Right kidney (tissue), 9 donors: ENCODE measurements at places on chromosomes 1 and 21.

DNA sequence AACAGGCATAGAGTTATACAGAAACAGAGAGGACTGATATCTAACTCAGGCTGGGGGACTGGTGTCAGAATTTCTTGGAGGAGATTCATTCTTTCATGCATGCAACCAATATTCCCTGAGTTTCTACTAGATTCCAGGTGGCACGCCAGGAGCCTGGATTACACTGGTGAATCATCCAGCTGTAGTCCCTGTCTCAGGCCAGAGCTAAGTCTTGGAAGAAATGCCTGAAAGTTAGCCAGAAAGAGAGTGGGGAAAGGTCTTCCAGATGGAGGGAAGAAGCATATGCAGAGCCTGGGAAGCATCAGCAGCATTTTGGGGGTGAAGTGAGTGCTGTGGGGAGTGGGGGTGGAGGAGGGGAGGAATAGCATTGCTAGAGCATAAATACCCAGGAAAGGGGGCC, 239.1 kb downstream of the OMA1 start:
- DNase-seq = no peak

GRCh38 chr1:89280766-89281165, 8.1 kb upstream of the GBP5 start:
- no peak for DNase-seq

DNA sequence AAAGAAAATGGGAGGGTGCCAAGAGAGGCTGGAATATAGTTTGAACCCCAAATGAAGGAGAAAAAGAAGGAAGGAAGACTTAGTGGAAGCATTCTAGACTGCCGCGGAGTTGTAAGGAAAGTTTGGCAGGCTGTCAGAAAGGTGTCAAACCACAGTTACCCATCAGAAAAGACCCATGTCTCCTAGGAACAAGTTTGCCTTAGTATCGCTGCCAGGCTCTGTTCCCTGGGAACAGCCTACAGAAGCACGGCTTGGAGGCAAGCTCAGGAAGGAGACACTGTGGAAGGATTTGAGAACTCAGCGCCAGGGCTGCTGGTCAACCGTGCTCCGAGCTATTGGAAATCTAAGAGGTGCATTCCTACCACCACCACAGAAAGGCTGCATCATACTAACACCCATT, 197.4 kb downstream of the RRAGC start:
- DNase-seq = no peak

DNA sequence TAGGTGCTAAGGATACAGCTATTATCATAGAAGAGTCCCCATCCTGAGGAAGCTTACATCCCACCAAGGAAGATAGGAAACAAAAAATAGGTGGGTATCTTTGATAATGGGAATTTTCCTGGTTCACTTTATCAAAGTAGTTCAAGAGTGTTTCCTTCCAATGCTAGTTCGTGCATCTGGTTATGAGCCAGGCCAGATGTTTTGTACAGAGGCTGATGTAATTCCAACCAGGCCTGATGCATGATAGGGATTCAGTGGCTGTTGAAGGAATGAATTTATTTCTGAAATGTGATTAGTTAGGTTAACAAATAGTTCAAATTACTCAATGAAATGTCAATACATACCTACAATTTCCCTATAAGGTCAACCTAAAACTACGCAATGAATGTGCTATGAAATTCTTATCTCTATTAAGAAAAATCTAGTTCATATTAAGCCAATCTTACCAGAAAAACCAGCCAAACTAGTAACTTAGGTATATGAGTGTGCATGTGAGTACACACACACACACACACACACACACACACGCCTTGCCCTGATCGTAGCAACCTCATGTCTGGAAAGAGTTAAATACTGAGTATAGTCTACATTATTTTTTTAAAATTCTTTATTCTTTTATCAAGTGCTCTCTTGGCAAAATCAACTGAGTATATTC, 9.5 kb upstream of the ZBTB18 start:
- DNase-seq = no peak

DNA sequence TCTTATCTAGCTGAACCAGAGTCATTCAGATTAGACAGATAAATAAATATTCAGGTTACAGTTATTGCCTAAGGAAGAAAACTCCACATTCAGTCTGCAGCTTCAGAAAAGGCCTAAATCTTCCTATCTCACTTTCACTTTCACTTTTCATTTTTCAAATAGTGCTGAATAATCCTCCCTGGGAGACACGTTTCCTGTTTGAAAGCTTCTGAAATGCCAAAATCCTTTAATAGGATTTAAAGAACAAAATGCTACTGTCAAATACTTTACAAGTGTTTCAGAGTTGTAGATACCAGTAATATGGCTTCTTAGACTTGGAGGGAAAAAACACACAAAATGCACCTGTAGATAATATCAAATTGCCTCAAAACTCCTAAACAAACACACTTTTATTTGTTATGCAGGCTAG, 3.9 kb downstream of the PSMB2 start:
- DNase-seq = no peak

- DNase-seq = no peak
These were observed 229.7 kb downstream of the C1orf94 start for GRCh38 chr1:34406377-34406776.

- no peak for DNase-seq
These were observed 50.4 kb upstream of the RC3H1 start for GRCh38 chr1:174072581-174072980.

DNA sequence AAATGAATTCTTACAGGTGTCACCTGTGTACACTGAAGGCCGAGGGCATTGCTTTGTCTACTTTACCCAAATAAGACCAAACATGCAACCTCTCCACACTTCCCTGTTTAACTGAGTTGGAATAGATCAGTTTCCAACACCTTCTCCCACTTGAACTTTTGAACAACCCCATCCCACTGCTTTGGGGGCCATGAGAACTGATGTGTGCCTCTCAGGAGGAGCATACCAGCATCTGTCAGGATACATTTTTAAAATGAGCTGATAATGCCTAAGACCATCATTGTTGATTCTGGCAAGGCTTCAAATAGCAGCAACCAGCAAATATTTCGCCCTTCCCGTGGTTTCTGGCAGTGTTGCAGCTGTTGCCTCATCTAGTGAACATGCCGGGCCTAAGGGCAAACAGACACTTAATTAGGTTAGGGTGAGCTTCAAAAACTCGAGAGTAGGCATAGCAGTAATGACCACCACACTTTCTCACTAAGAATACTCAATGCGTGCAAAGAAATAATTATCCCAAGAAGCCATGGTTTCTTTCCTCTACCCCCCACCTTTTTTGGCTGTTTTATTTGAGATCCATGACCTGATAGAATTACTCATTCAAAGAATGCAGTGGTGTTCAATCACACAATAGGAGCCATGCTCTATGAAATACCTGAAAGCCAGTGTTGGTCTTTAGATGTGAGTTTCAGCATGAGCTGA, 63.7 kb downstream of the MAP10 start:
- no peak for DNase-seq

DNA sequence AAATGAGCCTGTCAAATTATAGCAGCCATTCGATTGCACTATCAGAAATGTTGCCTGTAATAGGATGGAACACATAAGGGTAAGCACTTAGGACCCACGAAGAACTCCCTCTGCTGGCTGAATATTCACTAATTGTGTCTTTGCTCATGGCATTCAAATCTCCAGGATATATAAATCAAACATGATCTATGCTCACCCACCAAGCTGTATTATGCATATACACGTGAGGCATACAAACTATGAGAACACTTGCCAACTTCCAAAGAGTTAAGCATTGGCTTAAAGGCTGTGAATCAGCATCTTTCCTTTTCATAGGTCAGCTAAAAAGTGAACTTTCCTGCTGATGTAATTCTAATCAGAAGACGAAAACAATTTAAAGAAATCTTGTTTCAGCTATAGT, 34.5 kb downstream of the TMPRSS15 start:
- DNase-seq = no peak

- DNase-seq = no peak
These were observed 65.2 kb downstream of the PLPPR5 start for GRCh38 chr1:98939471-98939870.

DNA sequence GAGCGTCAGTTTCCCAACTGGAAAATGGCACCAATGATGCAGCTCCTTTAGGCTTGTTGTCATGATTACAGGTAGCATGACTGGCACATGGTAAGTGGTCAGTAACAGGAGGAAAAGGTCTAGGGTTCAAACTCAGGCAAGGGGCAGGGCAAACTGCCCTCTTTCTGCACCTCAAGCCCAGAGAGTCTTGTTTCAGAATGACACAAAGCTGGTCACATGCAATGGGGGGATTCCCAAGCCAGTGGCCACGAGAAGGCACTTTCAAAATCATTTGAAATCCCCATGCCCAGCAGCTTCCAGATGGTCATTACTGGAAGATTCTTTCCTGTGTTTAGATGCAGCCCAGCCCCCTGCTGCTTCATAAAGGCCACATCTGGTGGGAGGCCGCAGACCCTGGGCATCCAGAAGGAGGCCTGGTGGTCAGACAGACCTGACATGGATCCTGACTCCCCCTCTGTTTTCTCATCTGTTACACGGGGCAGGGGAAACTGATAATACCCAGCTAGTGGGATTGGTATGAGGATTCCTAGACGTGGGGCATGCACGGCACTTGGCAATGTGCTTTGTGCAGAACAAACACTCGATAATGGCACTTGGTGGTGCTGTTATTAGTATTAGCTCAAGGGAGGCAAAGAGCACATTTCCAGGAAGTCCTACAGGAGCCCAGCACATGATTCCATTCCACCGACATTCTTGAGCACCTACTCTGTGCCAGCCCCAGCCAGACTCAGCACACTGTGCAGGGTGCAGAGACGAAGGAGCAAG, 6.9 kb upstream of the PLA2G2D start:
- no peak for DNase-seq

DNA sequence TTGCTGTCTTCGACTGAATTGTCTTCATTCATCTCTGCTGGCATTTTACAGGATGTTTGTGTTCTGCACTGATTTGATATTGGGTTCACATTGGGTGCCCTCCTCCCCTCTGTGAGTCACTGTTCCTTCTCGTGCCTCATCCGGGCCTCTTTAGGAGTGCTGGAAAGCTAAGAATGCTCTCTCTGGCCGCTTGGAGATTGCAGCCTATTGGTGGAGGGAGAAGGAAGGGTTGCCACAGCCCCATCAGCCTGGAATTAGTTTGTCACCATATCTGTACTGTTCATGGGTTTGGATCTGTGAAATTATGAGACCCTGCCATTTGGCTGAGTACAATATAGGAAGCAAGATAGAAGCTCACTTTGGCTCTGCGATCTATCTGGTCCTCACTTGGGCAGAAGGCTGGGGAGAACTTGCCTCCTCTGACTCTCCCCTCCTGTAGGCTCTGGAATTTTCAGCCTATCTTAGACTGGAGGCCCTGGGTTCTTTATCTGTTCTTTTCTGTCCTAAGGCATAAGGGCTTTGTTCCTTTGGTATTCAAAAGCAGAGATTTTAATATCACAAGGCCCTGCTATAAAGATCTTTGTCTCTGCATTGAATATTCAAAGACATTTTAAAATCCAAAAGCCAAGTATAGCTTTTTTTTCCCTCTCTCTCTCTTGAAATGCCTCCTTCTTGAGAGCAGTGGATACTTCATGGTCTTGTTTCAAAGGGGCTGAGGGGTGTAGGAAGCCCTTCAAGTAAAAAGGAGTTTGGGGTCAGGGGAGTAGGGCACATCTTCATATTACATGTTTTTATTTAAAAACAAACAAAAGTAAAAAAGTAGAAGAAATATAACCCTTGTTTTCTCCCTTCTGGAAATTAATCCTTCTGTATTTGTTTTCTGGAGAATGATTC, 347.9 kb downstream of the ZP4 start:
- no peak for DNase-seq

DNA sequence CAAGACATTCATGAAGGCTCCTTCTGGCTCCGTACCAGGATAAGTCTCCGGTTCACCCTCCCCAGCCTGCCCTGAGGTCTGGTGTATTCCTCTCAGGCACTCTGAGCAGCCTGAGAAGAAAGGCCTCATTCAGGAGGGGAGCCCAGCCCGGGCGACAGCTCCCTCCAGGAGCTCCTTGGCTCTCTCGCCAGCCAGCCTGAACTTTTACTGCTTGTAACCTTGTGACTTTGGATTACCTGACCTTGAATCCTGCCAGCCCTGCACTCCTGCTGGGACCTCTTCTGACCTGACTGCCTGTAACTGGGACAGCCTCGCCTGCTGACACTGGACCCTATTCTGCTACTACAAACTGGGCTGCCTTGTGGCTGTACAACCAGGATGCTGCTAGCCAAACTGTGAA, 65.8 kb downstream of the CD34 start:
- no peak for DNase-seq

DNA sequence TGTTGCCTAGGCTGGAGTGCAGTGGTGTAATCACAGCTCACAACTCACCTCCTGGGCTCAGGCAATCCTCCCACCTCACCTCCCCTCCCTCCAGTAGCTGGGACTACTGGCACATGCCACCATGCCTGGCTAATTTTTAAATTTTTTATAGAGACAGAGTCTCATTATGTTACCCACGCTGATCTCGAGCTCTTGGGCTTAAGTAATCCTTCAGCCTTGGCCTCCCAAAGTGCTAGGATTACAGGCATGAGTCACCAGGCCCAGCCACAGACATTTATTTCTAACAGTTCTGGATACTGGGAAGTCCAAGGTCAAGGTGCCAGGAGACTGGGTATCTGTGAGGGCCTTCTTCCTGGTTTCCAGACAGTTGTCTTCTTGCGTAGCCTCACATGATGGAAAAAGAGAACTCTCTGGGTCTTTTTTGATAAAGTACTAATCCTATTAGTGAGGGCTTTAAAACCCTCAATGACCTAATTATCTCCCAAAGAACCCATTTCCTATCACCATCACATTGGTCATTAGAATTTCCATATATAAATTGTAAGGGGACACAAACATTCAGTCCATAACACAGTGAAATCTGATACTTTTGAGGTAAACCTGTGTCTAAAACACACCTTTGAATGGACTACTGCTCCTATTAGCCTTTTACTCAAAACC, 67.9 kb downstream of the PHACTR4 start:
- DNase-seq = peak; percentile 7

- no peak for DNase-seq
These were observed 193.4 kb downstream of the APP start for GRCh38 chr21:25977068-25977611.

DNA sequence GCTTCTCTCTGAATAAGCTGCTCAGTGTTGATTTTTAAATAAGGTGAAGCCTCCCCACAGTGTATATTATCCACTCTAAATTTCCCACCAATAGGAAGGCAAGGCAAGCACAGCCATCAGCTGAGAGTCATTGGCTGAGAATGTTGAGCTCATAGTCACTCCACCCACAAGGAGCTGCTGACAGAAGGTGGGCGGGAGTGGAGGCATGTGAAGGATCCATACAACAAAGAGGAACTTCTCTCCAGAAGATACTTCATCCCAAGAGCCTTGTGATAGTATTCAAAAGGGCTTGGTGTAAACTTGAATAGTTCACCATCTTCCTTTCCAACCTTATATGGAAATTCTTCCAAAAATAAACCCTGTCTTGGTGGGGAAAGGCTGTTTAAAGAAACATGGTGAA, 42.8 kb downstream of the SAMD13 start:
- no peak for DNase-seq
